Spinal cord (tissue), 10 donors: ENCODE measurements at places on chromosomes 2 and 18. TPM values are rescaled to one million over a fixed set of nuclear protein-coding genes. Genes with fewer than 3 reads are reported as not detected.

DNA sequence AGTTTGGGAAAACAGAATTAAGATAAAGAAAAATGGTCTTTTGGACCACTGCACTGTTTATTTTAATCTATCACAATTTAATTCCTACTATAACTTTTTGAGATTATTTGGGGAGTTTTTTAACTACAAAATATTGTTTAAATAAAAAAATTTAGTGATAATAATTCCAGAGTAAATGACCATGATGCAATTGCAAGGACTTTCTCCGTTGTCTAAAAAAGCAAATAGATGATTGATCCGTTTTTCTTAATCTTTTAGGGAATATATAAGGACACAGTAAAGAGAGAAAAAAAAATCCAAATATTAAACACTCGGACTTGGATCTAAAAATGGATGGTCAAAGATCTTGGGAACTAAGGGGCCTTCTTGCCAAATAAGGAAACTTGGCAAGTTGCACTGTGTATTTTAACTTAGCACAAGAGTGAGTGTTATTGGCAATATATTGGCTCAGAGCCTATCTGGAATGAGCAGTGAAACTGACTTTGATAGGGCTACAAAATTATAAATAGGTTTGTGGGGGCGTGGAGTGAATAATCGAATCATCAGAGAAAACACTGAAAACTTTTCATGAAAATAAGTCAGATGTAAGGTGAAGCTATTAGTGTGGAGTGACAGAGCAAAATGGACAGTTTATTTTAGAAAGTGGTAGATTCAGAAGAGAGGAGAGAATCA lies 2.0 kb downstream of the MAP3K20 start:
- DNase-seq: no peak

DNA sequence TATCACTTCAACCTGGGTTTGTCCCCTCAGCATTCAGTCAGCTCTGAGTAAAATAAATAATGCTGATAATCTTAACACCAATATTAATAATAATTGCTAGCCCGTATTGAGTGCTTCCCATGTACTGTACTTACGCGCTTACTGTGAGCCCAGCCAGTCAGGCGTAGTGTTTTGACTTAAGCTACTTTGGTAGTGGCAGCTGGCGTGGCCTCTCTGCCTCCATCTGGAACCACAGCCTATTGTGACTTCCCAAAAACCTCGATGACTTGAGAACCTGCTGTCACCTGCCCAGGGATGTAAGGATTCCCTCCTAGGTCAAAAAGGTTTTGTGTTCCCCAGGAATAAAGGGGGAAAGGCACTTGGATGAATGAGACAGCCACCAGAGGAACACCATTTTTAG lies 53.2 kb downstream of the SUMO1 start:
- no peak for DNase-seq

GRCh38 chr2:207746131-207746530 lies 23.6 kb downstream of the FZD5 start:
- no peak for DNase-seq

- no peak for DNase-seq
Measured at GRCh38 chr2:97950329-97951154, 45.2 kb downstream of the TMEM131 start.

DNA sequence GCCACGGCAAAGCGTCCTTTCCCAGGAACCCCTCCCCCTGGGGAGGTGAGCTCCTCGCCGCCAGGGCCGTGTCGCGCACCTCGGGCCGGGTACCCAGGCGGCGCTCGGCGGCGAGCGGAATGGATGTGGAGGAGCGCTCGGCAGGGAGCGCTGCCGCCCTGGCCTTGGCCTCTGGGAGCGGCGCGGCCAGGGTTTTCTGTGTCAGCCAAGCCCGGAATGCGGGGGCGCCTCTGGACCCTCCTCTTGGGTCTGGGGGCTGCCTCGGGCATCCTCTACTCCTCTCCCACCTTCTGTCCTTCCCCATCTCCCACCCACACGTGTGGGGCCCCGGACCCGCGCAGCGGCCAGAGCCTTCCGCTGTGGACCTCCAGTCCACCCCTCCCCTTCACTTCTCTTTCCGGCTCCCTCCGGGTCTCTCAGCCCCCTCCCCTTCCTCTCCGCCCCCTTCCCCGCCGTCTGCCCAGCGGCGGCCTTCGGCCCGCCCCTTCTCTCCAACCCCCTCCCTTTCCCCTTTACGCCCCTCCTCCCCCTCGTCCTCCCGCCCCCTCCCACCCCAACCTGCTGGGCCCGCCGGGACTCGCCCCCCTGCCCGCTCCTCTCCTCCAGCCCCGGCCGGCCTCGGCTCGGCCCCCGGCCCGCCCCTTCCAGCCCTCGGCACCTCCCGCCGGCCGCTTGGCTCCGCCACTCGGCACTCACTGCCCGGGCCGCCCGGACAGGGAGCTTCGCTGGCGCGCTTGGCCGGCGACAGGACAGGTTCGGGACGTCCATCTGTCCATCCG lies at the start of gene MERTK:
TSS of gene MERTK (plus strand) at position 684 of the 779 bp plus-strand sequence. CDS start 129 bp downstream, outside the sequence.
- peak; percentile 94 for DNase-seq

DNA sequence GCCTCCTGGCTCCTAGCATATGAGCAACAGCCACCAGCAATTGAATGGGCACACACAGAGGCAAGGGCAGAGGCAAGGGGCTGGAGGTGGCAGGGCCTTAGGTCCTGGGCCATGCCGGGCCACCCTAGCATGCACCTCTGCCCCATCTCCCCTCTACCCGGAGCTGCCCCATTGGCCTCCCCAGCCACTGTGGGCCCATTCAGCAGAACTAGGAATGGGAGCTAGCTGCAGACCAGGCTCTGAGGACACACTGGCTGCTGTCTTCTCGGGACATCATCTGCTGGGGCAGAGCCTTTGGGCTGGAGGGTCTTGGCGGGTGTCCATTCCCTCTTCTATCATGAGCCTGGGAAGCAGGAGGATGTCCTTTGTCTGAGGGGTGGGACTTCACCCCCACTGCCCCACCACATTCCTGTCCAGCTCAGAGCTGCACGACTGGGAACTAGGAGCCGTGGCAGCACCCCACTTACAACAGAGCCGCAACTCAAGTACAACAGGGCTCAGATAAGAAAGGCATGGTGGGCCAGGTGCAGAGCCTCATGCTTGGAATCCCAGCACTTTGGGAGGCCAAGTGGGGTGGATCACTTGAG lies 800 bp downstream of the VIL1 start:
- no peak for DNase-seq

Gene PSMA8
- total RNA-seq: 0.20 TPM
